Endothelial cell (in vitro differentiated cells): ENCODE measurements at places on chromosomes 1 and 21. TPM values are rescaled to one million over a fixed set of nuclear protein-coding genes. Genes with fewer than 3 reads are reported as not detected.

- H3K27ac ChIP-seq: no peak overlapping the region
- DNase-seq: no peak
- H3K4me3 ChIP-seq: no peak overlapping the region
Observed at GRCh38 chr1:55147524-55147923, 67.6 kb downstream of the USP24 start.

- H3K4me3 ChIP-seq: no peak overlapping the region
- no peak for DNase-seq
- peaks cover 2% of the 10 kb centered on the region for H3K27me3 ChIP-seq
- no peaks in the 10 kb centered on the region for H3K4me1 ChIP-seq
Observed at GRCh38 chr21:32920474-32920873, 105.3 kb upstream of the OLIG2 start.

DNA sequence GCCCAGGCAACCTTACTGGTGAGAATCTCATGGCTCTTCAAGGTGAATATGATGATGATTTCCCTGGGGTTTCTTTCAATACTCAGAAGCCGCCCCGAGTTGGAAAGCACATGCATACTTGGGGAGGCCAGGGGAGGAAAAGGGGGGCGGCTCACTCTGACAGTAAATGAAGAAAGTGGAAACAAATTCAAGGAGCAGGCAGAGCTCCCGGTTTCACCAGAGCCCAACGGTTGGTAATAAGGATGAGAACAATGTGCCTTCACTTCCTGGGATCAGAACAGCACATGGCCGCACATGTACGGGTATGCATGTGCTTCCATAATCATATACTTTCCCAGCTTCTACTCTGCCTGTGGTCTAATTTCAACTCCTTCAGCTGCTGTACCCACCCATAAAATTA, 3.8 kb upstream of the ARHGEF2 start:
- no peak for DNase-seq
- peak overlapping the region; percentile 86 for H3K27ac ChIP-seq
- H3K36me3 ChIP-seq: peaks cover 4% of the 10 kb centered on the region
- peaks cover 12% of the 10 kb centered on the region for H3K27me3 ChIP-seq

GRCh38 chr21:14542638-14543037, 3.5 kb downstream of the SAMSN1 start:
- no peak overlapping the region for H3K27ac ChIP-seq
- H3K36me3 ChIP-seq: no peaks in the 10 kb centered on the region
- no peak overlapping the region for H3K4me3 ChIP-seq
- no peaks in the 10 kb centered on the region for H3K27me3 ChIP-seq

DNA sequence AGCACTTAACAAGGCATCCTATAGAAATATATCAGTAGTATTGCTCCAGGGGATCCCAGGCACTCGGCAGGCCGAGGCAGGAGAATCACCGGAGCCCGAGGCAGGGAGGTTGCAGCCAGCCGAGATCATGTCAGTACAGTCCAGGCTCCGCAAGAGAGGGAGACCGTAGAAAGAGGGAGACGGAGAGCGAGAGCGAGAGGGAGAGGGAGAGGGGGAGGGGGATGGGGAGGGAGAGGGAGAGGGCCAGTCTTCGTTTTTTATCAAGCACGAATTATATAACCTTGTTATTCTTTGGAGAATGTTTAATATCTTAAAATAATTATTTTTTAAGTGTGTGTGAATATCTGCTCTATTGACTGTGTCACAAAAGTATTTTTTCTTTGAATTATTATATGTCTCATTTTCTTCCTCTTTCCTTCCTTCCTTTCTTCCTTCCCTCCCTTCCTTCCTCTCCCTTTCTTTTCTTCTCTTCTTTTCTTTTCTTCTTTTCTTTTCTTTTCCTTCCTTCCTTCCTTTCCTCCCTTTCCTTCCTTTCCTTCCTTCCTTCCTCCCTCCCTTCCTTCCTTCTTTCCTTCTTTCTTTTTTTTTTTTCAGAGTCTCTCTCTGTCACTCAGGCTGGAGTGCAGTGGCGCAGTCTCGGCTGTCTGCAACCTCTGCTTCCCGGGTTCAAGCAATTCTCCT, 233.7 kb downstream of the SRGAP2C start:
- H3K4me3 ChIP-seq: no peak overlapping the region
- H3K36me3 ChIP-seq: no peaks in the 10 kb centered on the region
- no peak overlapping the region for H3K27ac ChIP-seq
- no peak for DNase-seq
- H3K27me3 ChIP-seq: no peaks in the 10 kb centered on the region
- H3K4me1 ChIP-seq: peaks cover 5% of the 10 kb centered on the region

DNA sequence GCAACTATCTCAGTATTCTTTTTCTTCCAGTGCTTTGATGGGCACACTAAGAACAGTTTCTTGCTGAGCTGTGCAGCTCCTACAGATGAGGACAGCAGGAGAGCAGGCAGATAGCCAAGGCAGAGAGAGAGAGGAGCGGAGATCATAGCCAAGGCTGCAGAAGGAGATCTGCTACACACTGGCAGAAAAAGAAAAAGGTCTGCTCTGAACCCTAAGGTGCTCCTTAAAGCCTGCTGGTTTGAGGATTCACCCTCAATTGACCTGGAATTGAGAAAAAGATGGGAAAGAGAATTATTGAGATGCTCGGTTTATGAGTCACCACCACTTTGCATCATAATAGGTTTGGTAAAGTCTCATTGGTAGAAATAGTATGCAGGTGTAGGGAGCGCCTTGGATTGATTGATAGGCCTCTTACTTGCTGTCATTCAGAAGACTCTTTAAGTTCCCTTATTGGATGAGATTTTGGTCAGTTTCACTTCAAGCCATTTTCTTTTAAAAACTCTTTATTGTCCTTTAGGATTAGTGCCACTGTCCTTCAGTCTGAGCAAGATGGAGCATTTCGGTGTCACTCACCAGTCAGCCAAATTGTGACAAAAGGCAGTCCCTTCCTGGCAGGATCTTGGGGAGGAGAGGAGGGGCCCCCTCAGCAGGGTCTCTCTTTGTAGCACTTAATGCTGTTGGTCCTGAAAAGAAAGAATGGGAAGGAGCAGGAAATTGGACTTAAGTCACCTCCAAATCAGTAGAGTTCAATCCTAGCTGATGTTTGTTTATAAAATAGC, 685.0 kb downstream of the ADGRL2 start:
- no peak overlapping the region for H3K4me3 ChIP-seq
- H3K4me1 ChIP-seq: peaks cover 9% of the 10 kb centered on the region
- no peak overlapping the region for H3K27ac ChIP-seq
- no peak for DNase-seq
- H3K27me3 ChIP-seq: no peaks in the 10 kb centered on the region

GRCh38 chr21:46613391-46613790, 8.5 kb upstream of the S100B start:
- H3K27me3 ChIP-seq: no peaks in the 10 kb centered on the region
- no peak overlapping the region for H3K27ac ChIP-seq
- peaks cover 5% of the 10 kb centered on the region for H3K4me1 ChIP-seq
- no peak for DNase-seq
- H3K36me3 ChIP-seq: no peaks in the 10 kb centered on the region
- no peak overlapping the region for H3K4me3 ChIP-seq

DNA sequence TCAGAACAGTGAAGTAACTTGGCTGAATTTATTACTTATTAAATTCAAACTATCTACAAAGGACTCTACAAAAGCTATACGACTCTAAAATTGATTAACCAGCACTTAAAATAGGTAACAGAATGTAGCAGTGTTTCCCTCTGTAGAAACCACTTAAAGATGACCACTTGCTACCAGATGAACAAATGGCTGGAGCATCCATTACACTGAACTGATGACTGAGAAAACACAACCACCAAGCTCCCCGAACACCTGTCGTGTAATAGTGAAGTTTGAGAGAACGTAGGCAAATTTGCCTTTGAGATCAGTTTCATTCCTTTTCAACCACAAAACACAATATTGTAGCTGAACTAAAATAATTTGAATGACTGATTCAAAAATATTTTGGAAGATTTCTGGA, 226.7 kb downstream of the KCNT2 start:
- H3K27ac ChIP-seq: no peak overlapping the region
- no peaks in the 10 kb centered on the region for H3K27me3 ChIP-seq
- DNase-seq: no peak
- no peaks in the 10 kb centered on the region for H3K36me3 ChIP-seq
- no peak overlapping the region for H3K4me3 ChIP-seq

DNA sequence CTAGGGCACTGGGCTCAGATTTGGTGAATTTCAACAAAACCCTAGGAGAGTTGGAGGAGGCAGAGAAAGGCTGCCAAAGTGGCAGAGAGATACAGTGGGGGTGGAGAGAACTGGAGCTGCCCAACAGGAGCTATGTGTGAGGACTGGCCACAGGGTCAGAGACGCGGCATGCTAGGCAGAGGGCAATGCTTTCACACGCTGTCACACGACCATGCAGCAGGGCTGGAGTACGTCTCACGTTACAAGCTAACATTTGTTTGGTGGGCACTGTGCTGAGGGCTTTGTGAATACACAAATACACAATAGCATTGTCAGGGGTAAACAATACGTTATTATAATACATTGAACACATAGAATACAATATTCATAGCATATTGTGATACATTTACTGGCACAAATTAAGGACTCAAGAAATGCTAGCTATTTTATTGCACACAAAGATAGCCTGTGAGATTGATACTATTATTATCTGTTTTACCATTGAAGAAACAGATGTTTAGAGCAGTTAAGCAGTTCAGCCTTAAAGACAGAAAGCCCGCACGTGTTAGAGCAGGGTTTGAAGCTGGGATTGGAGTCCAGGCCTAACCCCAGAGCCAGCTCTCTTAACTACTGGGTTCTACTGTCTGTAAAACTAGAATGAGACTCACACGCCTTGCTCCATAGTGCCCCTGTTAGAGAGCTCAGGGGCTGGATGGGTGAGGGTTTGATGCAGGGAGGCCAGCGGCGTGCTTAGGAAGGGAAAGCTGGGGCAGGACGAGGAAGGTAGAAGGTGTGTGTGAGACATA, 4.5 kb downstream of the RAB7B start:
- no peak for DNase-seq
- peaks cover 9% of the 10 kb centered on the region for H3K4me1 ChIP-seq
- no peaks in the 10 kb centered on the region for H3K36me3 ChIP-seq
- H3K27me3 ChIP-seq: peaks cover 2% of the 10 kb centered on the region

GRCh38 chr1:53561503-53562105, 102.4 kb downstream of the DMRTB1 start:
- peaks cover 15% of the 10 kb centered on the region for H3K4me1 ChIP-seq
- H3K4me3 ChIP-seq: no peak overlapping the region
- no peaks in the 10 kb centered on the region for H3K36me3 ChIP-seq
- peaks cover 2% of the 10 kb centered on the region for H3K27me3 ChIP-seq

GRCh38 chr21:25737421-25737820, 2.6 kb downstream of the GABPA start:
- peaks cover 28% of the 10 kb centered on the region for H3K4me1 ChIP-seq
- no peak overlapping the region for H3K4me3 ChIP-seq
- peaks cover 13% of the 10 kb centered on the region for H3K36me3 ChIP-seq
- no peak for DNase-seq
- no peak overlapping the region for H3K27ac ChIP-seq

DNA sequence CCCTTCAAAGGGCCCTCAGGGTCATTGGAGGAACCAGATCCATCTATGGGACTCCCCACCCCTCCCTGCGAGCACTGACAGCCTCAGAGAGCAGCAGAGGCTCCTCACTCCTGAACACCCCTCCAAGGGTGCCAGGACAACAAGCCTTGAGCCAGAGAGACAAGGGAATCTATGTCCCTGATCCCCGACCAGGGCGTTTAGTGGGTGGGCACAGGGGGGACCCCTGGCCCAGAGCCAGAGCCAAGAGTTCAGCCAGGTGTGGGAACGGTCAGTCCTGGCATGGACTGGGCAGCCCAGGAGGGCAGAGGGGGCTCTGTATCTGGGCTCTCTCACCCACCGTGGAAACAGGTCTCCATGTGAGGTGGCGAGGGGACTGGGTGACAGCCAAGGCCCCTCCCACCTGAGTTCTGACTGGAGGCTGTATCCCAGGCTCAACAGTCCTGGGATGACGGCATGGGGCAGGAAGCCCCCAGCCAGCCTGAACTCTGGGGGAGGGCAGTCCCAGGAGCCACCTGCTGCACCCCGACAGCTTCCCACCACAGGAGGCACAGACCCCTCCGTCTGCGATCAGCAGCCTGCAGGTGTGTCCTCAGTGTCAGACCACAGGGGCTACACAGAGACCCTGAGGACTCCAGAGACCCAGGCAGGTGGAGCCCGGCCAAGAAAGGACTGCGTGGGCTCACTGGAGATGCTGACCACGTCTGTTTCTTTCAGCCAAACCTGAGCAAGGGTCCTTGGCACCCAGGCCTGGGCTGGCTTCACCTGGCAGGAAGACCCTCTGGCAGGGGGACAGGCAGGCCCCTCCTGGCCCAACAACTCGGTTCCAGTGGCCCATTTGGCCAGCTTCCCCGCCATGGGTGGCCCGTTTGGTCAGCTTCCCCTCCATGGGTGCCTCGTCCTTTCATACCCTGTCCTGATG, 11.2 kb upstream of the SRARP start:
- no peaks in the 10 kb centered on the region for H3K27me3 ChIP-seq
- peaks cover under 1% of the 10 kb centered on the region for H3K36me3 ChIP-seq
- no peak for DNase-seq
- H3K27ac ChIP-seq: no peak overlapping the region
- H3K4me1 ChIP-seq: no peaks in the 10 kb centered on the region

- H3K27ac ChIP-seq: peak overlapping the region; percentile 9
- H3K27me3 ChIP-seq: no peaks in the 10 kb centered on the region
- DNase-seq: no peak
- peaks cover 32% of the 10 kb centered on the region for H3K4me1 ChIP-seq
- no peaks in the 10 kb centered on the region for H3K36me3 ChIP-seq
Observed at GRCh38 chr1:81432654-81433109, 368.1 kb upstream of the ADGRL2 start.

DNA sequence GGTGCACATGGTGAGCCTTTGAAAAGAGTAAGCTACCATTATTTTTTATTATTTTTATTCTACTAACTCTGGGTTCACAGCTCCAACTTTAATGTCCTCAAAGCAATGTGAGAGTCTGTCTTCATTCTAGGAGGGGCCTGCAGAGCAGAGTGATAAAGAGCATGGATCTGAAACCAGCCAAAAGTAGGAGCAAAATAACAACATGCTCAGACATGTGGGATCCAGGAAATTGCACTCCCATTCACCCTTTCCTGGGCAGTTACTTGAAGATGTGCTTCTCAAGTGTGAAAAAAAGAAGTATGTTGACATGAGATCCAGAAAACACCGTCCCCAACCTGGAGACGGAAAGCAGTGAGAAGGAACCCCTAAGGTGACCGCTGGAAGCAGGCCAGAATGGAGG, 8.7 kb upstream of the LIN28A start:
- H3K27me3 ChIP-seq: peaks cover 1% of the 10 kb centered on the region
- no peaks in the 10 kb centered on the region for H3K36me3 ChIP-seq
- no peak overlapping the region for H3K4me3 ChIP-seq
- H3K4me1 ChIP-seq: peaks cover 3% of the 10 kb centered on the region

DNA sequence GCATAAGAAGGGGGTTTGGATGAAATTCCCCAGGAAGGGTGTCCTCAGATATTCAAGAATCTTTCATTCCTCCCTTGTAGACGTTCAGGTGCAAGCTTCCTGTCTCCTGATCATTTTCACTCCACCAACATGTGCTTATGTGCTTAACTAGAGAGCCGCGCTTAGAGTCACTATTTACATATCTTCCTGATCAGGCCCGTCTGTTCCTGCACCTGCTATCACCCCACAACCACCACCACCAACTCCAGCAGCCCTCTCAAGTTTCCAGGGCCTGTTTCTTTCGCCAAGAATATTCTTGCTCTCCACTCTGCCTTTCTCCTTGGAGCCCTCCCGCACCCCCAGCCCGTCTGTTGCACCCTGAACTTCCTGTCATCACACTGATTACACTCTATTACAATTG, 113.4 kb downstream of the SPSB1 start:
- no peak for DNase-seq
- H3K36me3 ChIP-seq: no peaks in the 10 kb centered on the region
- no peak overlapping the region for H3K4me3 ChIP-seq

Gene HFM1
- 2.5 TPM for total RNA-seq

Gene PTGS2
- 22.2 TPM for total RNA-seq

Gene LORICRIN
- not detected for total RNA-seq

Gene RIPPLY3
- total RNA-seq: 86.4 TPM

Gene FOXO6
- 0.23 TPM for total RNA-seq

Gene TCEANC2
- 6.3 TPM for total RNA-seq

Gene EDARADD
- total RNA-seq: 9.4 TPM
